ENCODE measurements at places on chromosomes 1 and 21.
A peak's percentile ranks its signal among the peaks of the same experiment; 100 is the strongest.

- DNase-seq, result peak; percentile 22
Measured at GRCh38 chr1:87334351-87335174, 5.9 kb downstream of the LMO4 start.

- DNase-seq, result no peak
Measured at GRCh38 chr1:78830321-78830720, 176.2 kb downstream of the ADGRL4 start.

DNA sequence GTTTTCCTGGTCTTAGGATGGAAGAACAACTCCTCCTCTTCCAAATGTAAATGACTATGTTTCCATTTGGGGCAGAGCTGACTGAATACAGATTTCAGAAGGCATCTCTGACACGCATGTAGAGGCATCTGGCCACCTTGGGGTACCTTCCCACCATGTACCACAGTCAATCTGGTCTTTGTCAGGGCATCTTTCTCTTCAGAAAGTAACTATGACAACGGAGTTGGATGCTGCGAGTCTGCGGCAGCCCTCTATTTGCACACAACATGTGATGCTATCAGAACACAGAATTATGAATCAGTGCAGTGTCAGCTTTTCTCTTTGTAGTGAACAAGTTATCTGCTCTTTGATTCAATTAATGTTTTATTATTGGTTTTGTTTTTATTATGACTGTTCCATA is 94.7 kb downstream of the TSEN15 start:
- DNase-seq, result no peak

GRCh38 chr1:178374016-178374415 is 122.7 kb downstream of the CLEC20A start:
- DNase-seq, result no peak

GRCh38 chr1:228289996-228290881 is 82.4 kb downstream of the OBSCN start:
- DNase-seq, result no peak
